ENCODE measurements at places on chromosomes 2 and 18.

DNA sequence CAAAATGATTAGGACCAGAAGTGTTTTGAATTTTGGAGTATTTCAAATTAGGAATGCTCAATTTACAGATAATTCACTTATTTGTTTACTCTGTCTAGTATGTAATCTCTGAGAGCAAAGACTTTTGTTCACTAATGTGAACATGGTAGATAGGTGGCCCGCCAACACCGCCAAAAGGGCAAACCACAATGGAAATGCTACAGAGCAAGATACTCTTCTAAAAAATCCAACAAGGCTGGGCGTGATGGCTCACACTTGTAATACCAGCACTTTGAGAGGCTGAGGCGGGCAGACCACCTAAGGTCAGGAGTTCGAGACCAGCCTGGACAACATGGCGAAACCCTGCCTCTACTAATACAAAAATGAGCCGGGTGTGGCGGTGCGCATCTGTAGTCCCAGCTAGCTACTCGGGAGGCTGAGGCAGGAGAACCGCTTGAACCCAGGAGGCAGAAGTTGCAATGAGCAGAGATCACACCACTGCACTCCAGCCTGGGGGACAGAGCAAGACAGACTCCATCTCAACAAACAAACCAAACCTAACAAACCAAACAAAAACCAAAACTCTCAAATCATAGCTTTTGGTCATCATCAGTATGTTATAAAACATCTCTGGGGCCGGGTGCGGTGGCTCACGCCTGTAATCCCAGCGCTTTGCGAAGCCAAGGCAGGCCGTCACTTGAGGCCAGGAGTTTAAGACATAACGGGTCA is 2.4 kb downstream of the CCT4 start:
- no peak for DNase-seq

DNA sequence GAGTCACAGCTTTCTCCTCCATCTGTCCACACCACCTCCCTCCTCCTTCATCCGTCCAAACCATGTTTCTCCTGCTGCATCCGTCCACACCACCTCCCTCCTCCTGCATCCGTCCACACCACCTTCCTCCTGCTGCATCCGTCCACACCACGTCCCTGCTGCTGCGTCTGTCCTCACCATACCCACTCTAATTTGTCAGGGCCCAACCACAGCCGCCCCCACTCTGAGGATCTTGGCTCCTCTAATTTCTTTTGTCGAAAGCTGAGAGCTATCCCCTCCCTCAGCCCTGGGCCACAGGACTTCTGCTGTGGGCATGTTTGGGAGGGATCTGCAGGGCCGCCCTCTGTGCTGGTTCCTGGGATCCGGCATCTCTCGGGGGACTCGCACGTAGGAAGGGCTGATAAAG is 67.4 kb downstream of the TPO start:
- no peak for DNase-seq

- no peak for DNase-seq
These were observed 219.5 kb upstream of the NRP2 start for GRCh38 chr2:205462681-205463345.

DNA sequence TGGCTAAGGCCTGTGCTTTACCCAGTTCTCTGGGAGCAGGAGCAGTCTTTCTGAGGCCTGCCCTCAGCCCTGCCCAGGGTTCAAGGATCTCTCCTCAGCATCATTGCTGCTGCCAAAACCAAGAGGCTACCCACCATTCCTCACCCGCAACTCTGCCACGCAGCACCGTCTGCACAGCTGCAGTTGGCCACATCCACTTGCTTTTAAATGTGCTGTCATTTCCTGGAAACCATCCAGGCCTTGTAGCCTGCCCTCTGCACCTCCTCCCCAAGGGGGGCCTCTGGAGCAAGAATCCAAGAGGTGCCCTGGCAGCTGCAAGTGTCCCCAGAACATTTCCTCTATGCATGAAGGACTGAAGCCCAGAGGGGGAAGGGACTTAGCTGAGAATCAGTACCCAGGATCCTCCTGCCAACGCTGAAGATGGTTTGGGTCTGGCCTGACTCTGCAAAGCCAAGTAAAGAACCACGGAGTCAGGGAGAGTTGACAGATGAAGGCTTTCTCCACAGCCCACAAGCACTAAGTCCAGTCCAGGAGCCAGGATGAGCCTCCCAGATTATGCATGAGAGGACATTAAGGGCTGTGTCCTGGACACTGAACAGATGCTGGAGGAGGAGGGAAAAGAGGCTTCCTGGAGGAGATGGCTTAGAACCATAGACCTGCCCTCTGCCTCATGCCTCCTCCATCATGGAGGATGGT is 14.9 kb downstream of the EMX1 start:
- no peak for DNase-seq

DNA sequence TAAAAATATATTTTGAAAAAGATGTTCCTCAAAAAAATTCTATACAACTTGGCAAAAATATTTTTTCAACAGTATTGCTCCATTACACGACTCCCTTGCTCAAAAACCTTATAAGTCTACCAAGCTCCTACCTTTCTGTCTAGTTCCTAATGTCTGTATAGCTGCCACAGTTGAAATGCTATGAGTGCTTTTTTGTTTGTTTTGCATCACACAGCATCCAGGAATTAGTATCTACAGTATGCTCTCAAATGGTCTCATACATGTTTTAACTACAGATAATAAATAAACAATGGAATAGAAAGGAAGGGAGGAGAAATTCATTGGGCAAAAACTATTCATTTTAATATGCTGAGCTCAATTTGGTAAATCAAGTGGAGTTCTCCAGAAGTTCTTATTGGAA is 17.3 kb downstream of the ACADL start:
- DNase-seq: no peak

DNA sequence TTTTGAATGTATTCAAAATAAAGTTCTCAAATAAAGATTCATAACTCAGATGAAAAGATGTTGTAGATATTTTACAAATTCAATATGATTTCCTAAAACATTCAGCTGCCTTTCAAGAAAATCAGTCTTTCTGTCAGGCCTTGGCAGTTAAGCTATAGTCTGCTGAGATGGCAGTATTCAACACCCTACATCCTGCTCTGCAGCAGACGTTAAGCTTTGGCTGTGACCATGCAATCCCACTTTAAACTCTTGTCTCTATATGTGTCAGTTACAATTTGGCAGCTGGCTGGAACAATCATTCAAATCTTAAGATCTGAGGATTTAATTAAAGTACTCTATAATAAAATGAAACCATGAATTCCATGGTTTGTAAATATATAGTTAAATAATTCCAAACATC is 567.3 kb upstream of the ZNF804A start:
- DNase-seq: no peak

DNA sequence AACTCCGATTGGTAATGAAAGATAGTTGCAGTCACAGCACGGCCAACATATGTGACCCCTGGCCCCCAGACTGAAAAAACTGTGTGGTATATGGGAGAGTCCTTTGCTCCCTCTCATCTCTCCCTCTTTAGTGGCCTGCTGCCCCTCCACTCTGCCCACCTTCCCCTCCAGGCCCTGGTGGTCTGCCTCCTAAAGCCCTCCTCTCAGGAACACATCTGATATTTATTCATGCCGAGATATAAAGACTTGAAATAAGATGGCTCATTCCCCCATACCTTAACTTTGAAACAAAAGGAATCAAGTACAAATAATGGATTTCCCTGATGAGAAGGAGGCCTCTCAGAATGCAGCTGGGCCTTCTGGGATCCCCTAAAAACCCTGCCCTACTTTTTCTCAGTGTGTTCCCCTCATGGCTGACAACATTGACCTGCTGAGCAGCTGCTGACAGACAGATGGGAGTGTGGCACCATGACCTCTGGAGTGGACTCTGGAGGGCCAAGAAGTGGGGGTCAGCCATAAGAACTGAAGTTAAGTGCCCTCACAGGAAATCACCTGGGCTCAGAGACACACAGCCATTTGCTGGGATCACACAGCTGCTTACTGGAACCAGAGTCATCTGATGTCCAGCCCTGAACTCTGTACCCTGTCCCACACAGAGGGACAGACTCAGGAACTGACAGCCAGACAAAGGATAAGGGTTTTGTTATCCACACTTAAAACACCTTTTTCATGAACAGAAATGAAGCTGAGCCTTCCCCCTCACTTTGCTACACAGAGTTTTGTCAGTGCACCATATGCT is 39.8 kb upstream of the ST8SIA3 start:
- DNase-seq: no peak

- DNase-seq: no peak
These were observed 417.6 kb upstream of the MEX3C start for GRCh38 chr18:51614967-51615571.

DNA sequence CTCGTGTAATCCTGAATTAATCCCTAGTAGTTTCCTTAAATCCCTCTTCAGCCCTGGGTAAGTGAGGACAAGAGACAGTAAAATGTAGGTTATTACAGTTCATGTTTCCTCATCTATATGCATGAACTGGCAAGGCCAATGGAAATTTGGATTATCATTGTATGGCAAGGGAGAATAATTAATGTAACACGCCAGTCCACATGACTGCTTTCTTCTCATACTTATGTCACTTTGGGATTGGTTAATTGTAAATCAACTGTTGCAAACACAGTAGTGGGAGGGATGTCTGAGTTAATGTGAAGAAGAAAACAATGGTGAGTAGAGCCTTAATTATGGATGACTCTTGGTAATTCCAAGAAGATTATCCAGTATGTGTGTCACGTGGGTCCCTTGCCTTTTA is 1.7 kb upstream of the SERPINB7 start:
- DNase-seq: no peak

DNA sequence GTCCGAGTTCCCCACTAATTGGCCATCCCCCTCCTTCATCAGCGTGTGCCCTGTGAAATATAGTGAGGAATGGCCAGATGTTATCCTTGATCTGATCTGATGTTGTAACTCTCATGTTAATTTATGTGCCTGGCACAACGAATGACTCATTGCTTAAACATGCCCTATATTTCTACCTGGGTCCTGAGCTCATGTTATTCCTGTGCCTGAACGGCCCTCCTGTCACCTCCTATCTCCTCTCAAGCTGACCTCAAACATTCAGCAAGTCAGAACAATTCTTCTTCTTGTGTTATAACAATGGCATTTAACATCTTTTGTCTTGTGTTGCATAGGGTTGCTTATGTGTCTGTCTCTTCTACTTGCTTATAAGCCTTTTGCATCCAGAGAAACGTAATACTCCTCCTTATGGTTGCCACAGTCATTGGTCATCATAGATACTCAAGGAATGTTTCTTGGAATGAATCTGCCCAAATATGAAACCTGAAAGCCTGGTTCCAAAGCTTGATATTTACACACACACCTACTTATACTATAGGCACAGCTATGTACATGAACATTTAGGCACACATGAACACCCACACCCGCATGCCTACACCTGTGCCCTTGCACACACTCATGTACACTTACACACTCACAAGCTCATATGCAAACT is 80.2 kb upstream of the PHLPP1 start:
- DNase-seq: no peak

DNA sequence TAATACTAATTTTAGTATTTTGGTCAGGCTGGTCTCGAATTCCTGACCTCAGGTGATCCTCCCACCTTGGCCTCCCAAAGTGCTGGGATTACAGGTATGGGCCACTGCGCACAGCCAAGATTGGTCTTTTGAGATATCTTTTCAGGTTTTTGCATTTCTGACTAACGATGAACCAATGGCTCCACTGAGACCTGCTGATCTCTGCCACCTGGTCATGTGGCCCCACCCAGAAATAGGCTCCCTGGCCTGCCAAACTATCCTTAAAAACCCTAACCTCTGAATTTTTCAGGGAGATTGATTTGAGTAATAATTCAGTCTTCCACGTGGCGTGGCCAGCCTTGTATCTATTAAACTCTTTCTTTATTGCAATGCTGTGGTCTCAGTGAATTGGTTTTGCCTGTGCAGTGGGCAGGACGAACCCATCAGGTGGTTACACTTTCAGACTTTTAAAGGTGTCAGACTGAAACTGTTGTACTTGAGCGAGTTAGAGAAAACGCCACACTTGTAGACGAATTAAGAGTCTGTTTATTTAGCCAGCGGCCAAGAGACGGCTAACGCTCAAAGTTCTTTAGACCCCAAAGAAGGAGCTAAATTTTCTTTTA is 85.8 kb upstream of the MSH6 start:
- DNase-seq: no peak

DNA sequence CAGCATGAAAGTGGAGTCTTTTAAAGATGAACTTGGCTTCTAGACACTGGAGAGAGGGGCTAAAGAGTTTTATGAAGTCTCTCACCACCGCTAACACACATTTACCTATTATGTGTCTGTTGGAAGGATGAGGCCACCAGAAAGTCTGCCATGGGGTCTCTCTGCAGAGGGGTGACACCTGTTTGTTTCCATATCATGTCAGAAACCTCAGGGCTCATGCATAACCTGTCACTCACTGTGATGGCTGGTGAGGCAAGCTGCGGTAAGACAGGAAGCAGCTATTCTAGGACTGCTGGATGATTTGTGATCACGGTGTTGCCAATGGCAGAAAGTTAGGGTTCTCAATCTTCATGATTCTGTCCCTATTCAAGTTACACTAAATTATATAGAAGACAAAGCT is 60.8 kb upstream of the DNMT3A start:
- DNase-seq: no peak
